ENCODE measurements at places on chromosomes 6 and 20.

DNA sequence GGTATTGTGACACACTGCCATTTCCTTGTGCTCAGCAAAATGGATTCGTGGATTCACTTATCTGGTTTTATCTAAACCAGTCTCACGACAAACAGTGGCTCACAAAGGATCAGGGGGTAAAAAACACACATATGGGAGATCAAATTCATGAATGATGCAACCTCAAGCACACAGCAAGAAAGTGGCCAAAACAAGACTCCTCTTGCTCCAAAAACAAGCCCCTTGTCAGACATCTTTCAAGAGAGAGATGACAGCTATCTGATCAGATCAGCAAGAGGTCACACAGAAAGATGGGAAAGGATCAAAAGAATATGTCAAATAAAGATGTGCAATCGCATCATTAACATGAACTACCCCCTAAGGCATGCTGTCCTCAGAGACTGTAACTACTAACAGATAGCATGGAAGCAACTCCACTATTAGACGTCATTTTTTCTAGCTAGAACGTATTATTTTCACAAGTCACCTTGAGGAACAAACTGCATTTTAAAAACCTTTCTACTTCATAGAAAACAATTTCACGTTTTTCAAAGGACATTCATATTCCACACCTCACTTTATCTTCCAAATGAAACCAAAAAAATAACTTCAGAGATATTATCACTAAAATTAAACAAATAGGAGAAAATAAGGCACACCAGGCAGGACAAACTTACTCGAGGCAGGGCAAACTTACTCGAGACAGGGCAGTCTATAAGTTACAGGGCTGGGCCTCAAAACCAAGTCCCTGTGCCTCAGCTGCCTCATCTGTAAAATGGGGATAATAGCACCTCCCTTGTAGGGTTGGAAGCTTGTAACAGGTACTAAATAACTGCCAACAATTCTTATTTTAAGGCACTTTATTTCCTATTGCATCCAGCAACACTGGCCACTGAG, 122.3 kb downstream of the PREX1 start:
- no peak for DNase-seq

- DNase-seq, result peak; percentile 36
Measured at GRCh38 chr6:43308101-43308989, at the start of gene CRIP3. TSS of gene CRIP3 (minus strand) at chr6:43308826. CDS start at chr6:43308792, 34 bp downstream.

GRCh38 chr6:125932451-125932795, 24.1 kb upstream of the HINT3 start:
- no peak for DNase-seq

DNA sequence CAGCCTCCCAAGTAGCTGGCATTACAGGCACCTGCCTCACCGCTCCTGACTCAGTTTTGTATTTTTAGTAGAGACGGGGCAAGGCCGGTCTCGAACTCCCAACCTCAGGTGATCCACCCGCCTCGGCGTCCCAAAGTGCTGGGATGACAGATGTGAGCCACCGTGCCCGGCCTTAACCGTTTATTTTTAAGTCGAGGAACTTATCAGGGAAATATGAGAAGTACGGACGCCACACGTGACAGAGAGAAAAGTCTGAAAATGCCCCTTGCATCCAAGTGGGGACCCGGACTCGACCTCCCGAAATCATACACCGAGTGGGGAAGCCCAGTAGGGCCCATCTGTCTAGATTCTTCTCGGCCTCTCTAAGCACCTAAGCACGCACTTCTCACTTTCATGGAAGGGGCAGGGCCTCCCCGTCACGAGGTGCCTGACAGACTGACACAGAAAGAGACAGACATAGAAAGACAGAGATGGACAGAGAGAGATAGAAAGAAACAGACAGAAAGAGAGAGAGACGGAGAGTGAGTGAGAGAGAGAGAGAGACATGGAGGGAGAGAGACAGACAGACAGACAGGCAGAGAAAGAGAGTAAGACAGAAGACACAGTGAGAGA, 756.5 kb upstream of the DEFB115 start:
- DNase-seq, result no peak

DNA sequence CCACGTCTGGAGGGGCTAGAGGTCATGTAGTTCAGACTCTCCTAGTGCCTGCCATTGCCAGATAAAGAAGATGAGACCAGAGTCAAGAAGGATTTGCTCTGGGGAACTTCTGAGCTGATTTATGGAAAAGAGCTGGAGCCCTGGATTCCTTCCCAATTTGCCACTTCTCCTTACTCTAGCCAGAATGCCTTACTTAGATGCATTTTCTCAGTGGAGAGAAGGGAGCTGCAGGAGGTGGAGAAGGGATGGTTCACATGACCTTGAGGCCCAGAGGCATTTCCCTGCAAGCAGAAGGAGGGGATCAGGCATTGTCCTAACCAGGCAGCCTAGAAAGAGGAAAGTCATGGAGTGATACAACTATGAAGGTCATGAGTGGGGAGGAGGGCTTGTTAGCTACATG, 122.2 kb downstream of the UNC5CL start:
- DNase-seq, result no peak

DNA sequence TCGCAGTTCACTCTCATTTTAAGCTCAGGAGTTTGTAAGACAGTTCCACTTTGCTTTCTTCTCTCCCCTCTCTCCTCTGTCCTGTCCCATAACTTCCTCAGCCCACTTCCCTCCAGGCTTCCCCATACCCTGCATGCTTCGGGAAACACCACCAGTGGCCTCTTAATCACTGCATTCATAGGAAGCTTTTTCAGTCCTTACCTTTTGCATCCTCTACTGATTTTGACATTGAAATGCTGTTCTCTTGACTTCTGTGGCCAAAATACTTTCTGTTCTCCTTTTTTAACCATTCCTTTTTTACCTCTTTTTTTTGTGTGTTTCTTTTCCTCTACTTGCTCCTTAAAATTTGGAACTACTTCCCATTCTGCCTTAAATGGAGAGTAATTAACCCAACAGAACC, 69.7 kb downstream of the HIVEP1 start:
- no peak for DNase-seq

- DNase-seq, result no peak
Measured at GRCh38 chr6:127641905-127642304, 64.9 kb downstream of the C6orf58 start.

- DNase-seq, result no peak
Measured at GRCh38 chr6:30889921-30890645, 5.8 kb downstream of the DDR1 start.

DNA sequence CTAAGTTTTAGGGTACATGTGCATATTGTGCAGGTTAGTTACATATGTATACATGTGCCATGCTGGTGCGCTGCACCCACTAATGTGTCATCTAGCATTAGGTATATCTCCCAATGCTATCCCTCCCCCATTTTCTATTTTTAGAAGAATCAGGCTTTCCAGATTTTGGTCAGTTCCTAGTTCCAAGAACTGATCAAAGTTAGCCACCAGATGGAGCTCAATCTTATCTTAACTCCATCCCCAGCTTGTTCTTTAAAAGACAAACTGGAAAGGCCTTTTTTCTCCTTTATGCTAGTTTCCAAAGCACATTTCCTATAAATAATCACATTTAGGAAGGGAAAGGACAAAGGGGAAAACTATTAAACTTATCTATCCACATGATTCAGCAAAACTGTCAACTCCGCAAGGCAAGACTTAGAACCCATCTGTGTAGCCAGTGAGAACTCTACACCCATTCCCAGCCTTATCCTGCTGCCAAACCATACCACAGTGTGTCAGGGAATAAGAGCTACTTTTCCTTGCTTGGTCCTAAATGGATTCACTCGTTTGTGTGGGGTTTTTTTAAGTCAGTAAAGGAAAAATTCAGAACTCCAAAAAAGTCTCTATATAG, 22.8 kb upstream of the KHDC1 start:
- no peak for DNase-seq

- DNase-seq, result no peak
Measured at GRCh38 chr6:168159506-168159905, 80.5 kb upstream of the FRMD1 start.

DNA sequence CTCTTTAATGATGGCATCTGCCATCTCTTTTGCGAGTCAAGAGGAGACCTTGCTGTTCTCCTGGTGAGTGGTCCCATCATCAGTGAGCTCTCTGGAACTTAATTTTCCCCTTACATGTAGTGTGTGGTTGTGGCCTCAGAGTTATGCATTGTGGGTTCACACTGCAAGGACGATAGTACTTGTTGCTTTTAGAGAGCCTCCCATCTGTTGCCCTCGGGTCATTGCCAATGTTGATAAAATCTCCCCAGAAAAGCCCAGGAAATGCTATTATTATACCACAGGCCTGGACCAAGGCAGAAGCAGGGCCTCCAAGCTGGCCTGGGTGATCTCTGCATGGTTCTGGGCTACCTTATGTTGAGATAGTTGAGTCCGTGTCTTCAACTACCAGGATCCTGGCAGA, 241.6 kb downstream of the BMP7 start:
- no peak for DNase-seq

GRCh38 chr6:121437851-121438651, 2.6 kb downstream of the GJA1 start:
- no peak for DNase-seq

DNA sequence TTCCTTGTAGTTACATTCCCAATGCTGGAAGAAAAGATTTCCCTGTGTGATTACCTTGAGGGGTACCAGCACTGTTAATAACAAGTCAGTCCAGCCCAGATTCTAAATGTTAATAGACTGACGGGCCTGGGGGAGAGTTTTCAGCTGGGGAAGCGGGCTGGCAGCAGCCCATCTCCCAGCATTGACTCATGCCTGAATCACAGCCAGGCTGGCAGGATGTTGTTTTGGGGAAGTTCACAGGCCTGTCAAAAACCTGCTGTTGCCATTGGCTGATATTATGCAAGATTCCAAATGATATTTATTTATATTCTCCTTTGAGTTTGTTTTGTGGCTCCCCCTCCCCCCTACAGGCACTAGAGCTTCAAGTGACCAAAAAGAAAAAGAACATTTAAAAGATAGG, 213.9 kb upstream of the CNR1 start:
- DNase-seq, result no peak

DNA sequence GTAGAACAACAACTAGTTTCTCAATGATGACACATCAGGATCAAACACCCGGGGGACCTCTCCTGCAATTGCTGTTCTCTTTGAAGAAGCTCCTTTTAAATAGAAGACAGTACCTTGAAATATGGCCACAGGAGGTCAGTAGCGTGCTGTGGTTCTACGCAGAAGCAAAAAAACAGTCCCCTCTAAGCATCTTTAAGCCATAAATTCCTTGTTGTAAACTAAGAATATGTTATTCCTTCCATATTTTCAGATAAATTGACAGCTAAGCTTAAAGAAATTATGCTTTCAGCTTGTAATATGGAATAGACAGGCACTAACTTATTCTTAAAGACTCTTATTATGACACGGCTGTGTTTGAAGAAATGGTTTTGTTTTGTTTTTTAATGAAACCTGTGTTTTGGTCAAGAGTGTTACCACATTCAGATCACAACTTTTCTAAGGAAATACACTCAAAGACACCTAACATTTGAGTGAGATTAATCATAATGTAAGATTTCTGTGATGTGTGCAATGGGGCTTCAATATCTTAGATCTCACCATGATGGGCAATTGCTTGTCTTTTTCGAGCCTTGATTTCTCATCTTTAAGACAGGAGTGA, 49.7 kb upstream of the IL20RA start:
- DNase-seq, result peak; percentile 36

DNA sequence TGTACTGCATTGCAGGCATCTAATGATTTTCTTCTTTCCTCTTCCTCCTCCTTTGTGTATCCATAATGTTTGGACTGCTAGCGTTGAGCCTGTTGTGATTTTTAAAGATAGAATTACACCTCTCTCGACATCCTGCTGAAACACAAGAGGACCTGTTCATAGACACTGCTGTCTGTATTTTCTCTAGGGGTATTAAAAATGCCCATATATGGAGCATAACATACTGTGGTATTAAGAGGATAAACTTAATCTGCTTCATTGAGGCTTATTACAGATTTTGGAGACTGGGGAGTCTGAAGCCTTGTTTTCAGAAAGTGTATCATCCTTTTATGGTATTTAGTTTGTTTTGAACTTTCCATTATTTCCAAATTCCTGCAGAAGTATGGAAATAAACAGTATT, 414.3 kb downstream of the CDKAL1 start:
- no peak for DNase-seq

DNA sequence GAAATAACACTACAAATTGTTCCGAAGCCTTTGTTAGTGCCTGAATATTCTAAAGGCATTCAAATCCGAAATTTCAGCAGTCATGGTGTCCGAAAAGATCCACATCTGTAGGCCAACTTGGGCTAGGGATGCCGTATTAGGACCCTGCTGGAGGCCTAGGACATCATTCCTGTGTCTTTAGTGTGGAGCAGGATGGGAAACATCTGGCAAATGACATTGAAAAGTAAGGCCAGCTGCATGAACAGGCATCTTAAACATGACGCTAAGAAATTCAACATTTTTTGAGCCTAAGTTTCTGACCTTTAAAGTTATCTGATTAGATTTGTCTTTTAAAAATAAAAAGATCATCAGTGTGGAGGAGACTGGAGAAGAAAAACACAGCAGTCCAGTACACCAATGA, 91.3 kb downstream of the MYLK4 start:
- no peak for DNase-seq

- no peak for DNase-seq
Measured at GRCh38 chr20:22824077-22824476, 211.0 kb upstream of the SSTR4 start.

DNA sequence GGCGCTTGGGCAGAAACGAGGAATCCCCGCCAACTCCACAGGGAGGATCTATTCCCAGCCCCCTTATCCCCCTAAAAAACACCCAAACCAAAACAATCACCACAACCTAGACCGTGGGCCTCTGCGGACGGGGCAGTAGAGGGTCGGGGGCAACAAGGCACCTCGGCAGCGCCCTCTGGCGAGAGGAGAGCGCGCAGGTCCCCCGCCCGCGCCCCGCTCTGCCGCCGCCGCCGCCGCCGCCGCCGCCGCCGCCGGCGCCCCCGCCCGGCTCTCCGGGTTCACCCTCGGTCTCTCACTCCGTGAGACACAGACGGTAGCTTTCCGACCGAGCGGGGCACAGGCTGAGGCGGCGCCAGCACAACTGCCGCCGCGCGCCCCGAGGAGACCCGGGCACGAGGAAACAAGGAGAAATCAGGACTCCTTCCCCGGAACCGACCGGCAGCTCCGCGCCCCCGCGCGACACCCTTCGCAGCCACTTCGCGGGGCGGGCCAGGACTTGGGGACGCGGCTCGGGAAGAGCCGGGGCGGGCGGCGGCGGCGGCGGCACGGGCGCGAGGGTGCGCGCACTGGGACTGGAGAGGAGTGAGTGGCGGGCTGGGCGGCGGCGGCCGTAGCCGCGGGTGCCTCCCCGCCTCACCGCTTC, at the start of gene SLC35F1:
TSS of gene SLC35F1 (plus strand) at position 307 of the 643 bp plus-strand sequence.
- no peak for DNase-seq

- no peak for DNase-seq
Measured at GRCh38 chr6:119602215-119603178, 252.9 kb upstream of the MAN1A1 start.

DNA sequence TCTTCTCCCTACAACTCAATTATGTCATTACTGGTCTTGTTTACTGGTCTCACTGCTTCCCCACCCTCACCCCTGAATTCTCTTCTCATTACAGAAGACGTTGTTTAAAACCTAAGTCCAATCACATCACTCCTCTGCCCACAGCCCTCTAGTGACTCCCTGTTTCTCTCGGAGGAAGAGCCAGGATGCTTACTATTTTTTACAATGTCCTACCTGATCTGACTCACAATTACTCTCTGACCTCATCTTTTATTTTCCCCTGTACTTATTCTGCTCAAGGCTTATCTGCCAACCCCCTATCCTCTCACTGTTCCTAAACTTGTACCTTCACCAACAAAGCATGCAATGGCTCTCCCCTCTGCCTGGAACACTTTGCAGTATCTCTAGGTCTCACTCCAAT, 400.4 kb upstream of the PTCHD4 start:
- no peak for DNase-seq

Measured in stimulated activated CD4-positive, alpha-beta T cell treated with anti-CD3 and anti-CD28 coated beads, Interleukin-2, amount 100 ng/mL, for 4 hours (primary cell).